A549 treated with Hydrocortisone at 1 μM for 4 hours (cell line): ENCODE measurements at places on chromosomes 7 and 10. TPM values are rescaled to one million over a fixed set of nuclear protein-coding genes. Genes with fewer than 3 reads are reported as not detected.

The LIPM gene
- not detected in 5 replicates for total RNA-seq

The RBM20 gene
- 2.6 to 4.3 TPM (median 3.1 TPM) in 5 replicates for total RNA-seq

The AFAP1L2 gene
- 17.9 to 27.3 TPM (median 23.5 TPM) in 5 replicates for total RNA-seq

The PON1 gene
- total RNA-seq = 0.78 to 1.3 TPM (median 1.1 TPM) in 5 replicates

The LRCH4 gene
- total RNA-seq = 14.3 to 17.9 TPM (median 15.6 TPM) in 5 replicates

The LRRC72 gene
- not detected in 5 replicates for total RNA-seq

The USP54 gene
- 8.0 to 13.5 TPM (median 11.1 TPM) in 5 replicates for total RNA-seq

The RPA3 gene
- total RNA-seq = 67.2 to 108 TPM (median 106 TPM) in 5 replicates

The PLEKHS1 gene
- 0.06 to 0.09 TPM (median 0.07 TPM) in 4 of 5 replicates, not detected in the other for total RNA-seq

The CACNA2D1 gene
- total RNA-seq = 5.5 to 11.3 TPM (median 8.4 TPM) in 5 replicates

The DRGX gene
- 0.03 to 0.08 TPM (median 0.06 TPM) in 3 of 5 replicates, not detected in the others for total RNA-seq

The RAB19 gene
- not detected in 5 replicates for total RNA-seq

The MET gene
- 59.0 to 102 TPM (median 76.7 TPM) in 5 replicates for total RNA-seq

The TSPAN14 gene
- total RNA-seq = 108 to 140 TPM (median 131 TPM) in 5 replicates

The SMIM30 gene
- 29.3 to 41.5 TPM (median 33.6 TPM) in 5 replicates for total RNA-seq

The DLX5 gene
- total RNA-seq = not detected in 5 replicates

The CHAT gene
- total RNA-seq = not detected in 5 replicates

The GPER1 gene
- 0.93 to 1.3 TPM (median 1.2 TPM) in 5 replicates for total RNA-seq

The SPDYE1 gene
- not detected in 5 replicates for total RNA-seq

The GIMAP2 gene
- total RNA-seq = 0.08 to 0.15 TPM (median 0.09 TPM) in 3 of 5 replicates, not detected in the others

The ASAH2 gene
- 2.2 to 3.8 TPM (median 2.3 TPM) in 5 replicates for total RNA-seq

The STX1A gene
- total RNA-seq = 68.6 to 73.4 TPM (median 71.1 TPM) in 5 replicates

The OPN4 gene
- total RNA-seq = not detected in 5 replicates

The CCL24 gene
- not detected in 5 replicates for total RNA-seq

The C7orf57 gene
- 0.12 to 0.31 TPM (median 0.26 TPM) in 5 replicates for total RNA-seq

The RBP3 gene
- total RNA-seq = not detected in 5 replicates

The CALML5 gene
- not detected in 5 replicates for total RNA-seq
